ENCODE measurements at places on chromosomes 4 and X.

DNA sequence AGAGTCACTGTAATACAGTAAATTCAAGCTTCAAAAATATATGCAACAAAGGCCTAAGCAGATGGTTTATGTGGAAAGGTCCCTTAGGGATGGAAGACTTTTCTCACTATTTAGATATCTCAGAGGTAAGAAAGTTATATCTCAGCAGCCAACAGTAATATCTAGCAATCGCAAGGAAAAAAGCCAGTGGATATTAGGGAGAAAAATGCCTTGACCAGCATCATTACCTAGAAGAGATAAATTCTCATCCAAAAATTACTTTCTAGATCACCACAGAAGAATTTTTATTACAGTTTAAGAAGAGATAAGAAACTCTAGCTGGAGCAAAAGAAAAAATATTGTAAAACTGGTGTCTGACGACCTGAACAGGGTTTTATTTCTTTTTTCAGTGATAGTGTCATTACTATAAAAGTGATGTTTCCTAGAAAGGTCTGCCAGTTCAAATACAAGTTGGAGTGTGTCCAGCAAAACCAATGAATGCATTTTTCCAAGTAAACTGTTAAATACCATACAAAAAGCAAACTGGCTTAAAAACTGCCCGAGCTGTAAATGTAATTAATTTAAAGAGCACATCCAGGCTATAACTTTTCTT is 100.0 kb downstream of the ATP11C start:
- no peak for DNase-seq

- DNase-seq = no peak
Observed at GRCh38 chrX:109857584-109858228, 124.6 kb upstream of the ACSL4 start.

DNA sequence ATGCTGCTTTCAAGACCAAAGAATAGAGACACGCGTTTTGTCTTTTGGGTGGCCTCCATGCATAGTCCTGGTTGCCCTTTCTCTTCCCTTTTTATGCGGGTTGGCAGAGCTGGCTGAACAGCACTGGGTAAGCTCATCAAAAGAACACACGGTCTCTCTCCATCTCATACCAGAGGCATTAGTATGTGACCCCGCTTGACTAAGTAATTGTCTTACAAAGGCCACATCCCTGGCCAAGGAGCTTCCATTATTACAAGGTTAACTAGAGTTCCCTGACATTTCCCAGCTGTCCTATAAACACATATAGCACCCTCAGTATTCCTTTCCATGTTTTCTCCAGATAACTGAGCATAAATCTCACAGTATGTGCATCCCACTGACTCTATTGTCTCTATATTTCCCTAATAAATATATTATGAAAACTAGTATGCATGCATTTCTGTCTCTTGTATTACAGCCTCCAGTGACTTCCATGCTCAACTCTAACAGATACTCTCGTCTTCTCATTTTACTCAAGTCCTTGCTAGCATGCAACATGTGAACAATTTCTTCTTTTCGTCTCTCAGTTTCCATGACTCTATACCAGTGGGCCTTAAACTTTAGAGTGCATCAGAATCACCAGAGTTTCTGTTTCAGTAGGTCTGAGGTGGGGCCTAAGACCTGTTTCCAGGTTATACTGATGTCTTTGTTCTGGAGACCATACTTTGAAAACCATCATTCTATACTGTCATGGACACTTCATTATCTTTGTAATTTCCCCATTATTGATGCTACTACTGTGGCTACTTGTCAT is 247.7 kb upstream of the ARSJ start:
- DNase-seq = no peak

DNA sequence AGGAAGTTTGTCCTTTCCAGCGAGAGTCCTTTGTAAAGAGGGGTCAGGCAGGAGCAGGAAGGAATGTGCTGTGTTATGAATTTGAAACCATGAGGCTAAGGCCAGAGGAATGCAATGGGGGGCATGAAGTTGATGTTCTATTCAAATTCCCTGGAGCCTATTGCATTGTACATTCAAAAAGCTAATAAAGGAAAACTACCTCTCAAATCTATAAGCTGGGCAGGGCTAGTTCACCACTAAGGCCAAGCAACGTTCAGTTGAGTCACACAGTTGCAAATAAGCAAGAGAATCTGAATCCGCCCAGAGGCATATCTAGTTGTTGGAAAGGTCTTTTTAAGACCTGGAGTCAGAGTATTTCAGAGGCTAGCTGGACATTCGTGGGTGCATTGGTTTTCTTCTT is 148.3 kb downstream of the DCTD start:
- DNase-seq = no peak

DNA sequence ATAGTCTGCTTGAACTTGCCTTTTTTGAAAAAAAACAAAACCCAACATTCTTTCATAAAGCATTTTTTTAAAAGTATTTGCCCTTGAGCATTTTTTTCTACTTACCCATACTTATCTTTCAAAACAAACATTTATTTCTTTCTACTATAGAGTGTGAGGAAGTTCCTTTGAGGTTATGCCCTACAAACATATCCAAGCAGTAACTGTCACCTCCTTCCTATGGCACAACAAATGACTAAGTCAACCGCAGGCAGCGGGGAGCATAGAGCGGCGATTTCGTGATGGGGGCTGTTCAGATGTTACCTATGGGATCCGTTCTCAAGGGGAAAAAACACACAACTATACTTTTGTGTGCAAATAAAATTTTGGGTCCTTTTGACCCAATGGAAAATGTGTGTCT is 19.4 kb downstream of the SPRY1 start:
- peak; percentile 92 for DNase-seq

DNA sequence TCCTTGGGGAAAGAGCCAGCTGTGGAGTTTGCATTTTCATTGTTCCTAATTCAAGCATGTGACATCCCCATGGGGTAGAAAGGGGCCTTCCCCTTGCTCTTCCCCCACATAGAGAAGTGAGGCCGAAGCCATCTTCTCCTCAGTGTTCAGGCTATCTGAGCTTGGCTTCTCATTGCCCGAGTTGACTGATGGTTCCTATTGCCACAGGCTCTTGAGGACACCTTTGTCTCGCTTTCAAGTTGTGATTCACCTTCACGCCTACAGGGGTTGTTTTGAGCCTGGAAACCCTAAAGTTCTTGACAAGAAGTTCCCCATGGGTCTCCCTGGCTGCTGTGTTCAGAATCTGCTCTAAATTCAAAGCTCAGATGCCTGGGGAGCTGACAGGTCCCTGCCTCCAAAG is 25.0 kb downstream of the CCNQ start:
- no peak for DNase-seq

- DNase-seq = peak; percentile 37
Observed at GRCh38 chrX:119512146-119512800, 44.0 kb downstream of the SLC25A5 start.

GRCh38 chrX:140480765-140481164 is 24.1 kb downstream of the SOX3 start:
- DNase-seq = no peak

- DNase-seq = no peak
Observed at GRCh38 chrX:100905620-100906019, 23.1 kb downstream of the XKRX start.

DNA sequence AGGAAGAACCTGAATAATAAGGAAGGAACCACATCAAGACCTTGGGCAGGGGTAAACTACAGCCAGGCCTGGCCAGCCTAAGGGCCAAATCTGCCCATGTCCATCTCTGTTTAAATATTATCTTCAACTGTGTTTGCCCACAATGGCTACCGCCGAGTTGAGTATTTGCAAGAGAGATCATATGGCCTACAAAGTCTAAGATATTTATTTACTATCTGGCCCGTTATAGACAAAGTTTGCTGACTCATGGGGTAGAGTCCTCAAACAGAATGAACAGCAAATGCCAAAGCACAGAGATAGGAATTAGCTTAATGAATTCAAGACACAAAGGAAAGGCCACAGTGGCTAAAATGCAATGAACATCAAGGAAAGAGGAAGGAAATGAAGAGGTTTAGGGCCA is 44.8 kb downstream of the RPS6KA3 start:
- no peak for DNase-seq

GRCh38 chr4:9929111-9929510 is 92.2 kb downstream of the SLC2A9 start:
- DNase-seq = no peak

DNA sequence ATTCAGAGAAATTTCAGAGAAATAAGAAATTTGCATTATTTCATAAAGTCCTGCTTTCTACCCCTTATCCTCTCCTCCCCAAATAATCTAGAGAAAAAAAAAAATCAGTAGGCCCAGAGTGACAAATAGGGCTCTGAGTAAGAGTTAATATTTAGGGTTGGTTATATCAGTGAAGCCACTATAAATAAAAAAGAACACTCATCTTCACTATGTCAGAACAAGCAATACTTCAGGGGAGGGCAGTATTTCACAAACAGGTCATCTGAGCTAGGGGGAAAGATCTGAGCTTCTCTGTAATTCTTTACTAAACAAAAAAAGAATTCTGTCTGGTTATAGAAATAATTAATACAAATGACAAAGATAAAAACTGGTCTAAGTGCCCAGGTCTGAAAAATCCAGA is 39.4 kb downstream of the PDE5A start:
- no peak for DNase-seq

GRCh38 chr4:88137112-88137511 is 21.3 kb downstream of the ABCG2 start:
- DNase-seq = no peak

GRCh38 chr4:16505267-16505666 is 279.0 kb upstream of the TAPT1 start:
- no peak for DNase-seq

DNA sequence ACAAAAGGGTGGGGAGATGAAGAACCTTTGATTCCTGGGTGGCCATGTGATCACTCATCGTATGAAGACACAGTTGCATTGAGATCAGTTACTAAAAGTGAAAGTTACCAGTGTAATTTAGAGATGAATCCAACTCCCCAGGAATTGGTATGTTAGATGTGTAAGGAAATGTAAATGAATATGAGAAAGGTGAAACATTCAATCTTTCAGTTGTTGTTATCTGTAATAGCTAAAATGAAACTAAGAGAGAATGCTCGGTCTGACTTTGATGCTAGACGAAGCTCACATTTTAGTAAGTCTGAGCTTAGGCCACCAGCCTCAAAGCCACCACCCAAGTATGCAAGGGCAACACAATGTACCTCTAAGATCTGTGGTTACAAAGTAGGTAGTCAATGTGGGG is 194.3 kb upstream of the POF1B start:
- no peak for DNase-seq

DNA sequence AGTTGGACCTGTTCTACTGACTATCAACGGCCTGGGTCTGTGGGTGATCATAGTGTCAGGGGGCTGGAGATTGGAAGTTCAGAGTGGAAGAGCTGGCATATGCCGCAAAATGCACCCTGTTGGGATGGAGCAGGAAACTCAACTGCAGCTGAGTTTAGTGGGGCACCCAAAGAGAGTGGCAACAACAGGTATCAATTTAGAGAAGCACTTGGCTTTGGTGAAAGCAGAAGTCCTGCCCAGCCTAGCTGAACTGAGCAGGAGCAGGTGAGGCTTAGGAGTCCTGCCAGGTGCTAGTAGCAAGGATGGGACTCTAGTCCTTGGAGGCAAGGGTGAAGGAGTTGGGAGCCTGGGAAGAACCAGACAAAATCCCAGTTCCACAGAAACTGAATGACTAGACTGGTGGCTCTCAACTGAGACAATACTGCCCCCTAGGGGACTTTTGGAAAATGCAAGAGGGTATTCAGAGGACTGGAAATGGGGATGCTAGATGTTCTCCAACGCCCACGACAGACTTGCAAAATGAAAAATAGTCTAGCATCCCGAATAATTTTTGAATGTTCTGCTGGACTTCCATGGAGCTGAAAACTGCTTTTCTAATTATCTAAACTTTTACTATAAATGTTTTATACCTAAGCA is 49.4 kb downstream of the RTL9 start:
- DNase-seq = peak; percentile 4

- DNase-seq = no peak
Observed at GRCh38 chr4:168840392-168840763, 169.7 kb downstream of the CBR4 start.

GRCh38 chr4:76570141-76570973 is 135.3 kb downstream of the SHROOM3 start:
- no peak for DNase-seq

GRCh38 chr4:158906073-158906472 is 137.2 kb downstream of the FNIP2 start:
- no peak for DNase-seq

GRCh38 chr4:150251752-150252190 is 173.5 kb downstream of the DCLK2 start:
- no peak for DNase-seq

DNA sequence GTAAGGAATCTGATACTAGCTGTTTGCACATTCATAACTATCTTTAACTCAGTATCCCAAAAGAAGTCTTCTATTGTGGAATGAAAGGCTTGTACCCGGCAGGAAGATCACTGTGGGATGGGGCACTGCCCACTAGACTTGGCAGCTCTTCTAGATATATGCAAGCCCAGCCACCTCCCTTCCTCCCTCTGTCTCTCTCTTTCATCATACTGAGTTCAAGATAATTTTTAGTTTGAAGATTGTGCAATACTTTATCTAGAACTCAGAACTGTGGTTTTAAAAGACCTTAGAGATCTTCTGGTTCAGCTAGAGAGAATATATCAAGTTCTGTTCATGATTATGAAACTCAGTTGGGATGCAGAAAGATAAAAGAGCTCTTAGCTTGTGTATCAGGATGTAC is 22.5 kb upstream of the GPR34 start:
- peak; percentile 13 for DNase-seq

GRCh38 chr4:85153221-85153620 is 186.7 kb upstream of the WDFY3 start:
- DNase-seq = no peak

DNA sequence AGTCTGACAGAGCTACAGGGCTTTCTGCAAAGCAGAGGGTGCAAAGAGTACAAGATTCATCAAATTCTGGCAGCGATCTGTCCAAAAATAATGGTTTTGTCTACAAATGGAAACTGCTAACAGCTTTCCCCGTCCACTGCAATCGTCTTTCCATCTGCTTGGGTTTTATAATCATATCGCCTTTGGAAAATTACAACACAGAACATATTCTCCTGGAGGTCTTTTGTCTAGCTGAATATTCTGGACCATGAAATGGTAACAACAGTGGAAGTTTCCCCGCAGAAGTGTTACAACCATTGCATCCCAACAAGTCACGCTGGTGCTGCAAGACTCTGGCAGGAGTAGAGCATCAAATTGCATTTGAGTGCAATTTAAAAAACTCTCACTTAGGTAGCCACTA is 101.2 kb upstream of the BOD1L1 start:
- DNase-seq = no peak

DNA sequence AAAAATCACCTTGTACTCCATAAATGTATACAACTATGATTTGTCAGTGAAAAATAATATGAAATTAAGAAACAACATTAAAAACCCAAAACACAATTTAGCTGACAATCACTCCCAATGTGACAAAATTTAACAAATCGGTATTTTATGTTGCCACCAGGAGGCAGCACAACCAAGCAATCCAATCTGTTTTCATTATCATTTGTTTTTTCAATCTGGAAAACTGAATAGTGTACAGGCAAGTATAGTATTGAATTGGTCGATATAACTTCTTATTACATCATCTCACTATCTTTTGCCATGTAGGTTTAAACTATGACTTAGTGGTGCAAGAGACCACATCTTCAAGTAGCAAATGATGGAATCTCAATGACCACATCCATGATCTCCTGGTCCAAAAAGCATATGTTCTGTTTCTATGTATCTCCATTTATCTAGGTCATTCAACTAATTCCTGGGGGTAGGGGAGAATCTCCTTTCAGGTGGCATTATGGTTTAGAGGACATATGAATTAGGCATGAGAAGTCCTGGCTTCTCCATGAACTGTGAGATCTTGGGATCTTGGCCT is 112.9 kb upstream of the AGA start:
- DNase-seq = peak; percentile 12

- no peak for DNase-seq
Observed at GRCh38 chr4:15104825-15105224, 102.5 kb downstream of the CPEB2 start.

- peak; percentile 64 for DNase-seq
Observed at GRCh38 chr4:76504613-76505465, 69.8 kb downstream of the SHROOM3 start.

Measured in AML-193 (cell line).